Parietal lobe (tissue), 2 donors: ENCODE measurements at places on chromosomes 3 and 15. TPM values are rescaled to one million over a fixed set of nuclear protein-coding genes. Genes with fewer than 3 reads are reported as not detected.

The CCR3 gene
- total RNA-seq, result not detected

The TGM5 gene
- not detected for total RNA-seq

The ECT2 gene
- total RNA-seq, result 17.8 TPM

The CCDC54 gene
- total RNA-seq, result 1.6 TPM

The VILL gene
- total RNA-seq, result 17.5 TPM

The TM4SF18 gene
- total RNA-seq, result 3.8 TPM

The FBXO40 gene
- total RNA-seq, result not detected
